ENCODE measurements at places on chromosomes 7 and 10. TPM values are rescaled to one million over a fixed set of nuclear protein-coding genes. Genes with fewer than 3 reads are reported as not detected.

GRCh38 chr7:13416544-13416943, 572.9 kb downstream of the ETV1 start:
- DNase-seq, result no peak

DNA sequence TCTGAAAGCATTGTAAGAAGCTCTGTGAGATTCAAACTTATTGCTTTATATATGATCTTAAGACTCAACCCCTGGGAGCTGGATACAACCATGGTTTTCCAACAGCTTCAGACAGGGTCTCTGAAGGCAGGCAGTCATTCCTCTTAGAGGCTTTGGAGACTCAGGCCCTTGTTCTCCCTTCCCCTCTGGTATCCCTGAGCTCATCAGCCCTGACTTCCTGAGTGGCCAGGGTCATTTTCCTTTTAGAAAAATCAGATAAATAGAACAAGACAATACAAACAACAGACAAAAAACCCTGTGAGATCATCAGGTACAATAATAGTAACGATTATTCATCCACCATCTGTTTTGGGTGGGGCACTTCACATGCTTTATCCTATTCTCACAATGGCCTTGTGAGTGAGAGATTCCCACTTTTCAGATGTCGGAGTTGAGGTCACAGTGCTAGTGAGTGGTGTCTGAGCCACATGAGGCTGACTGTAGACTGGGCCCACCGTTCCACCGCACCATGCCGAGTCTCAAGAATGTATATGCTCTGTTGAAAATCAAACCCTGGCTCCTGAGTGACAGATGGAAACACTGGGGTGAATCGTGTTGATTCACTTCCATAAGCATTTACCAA, 144.2 kb downstream of the CXCL12 start:
- no peak for DNase-seq

COL26A1 gene
- 25.9 TPM for total RNA-seq

- no peak for DNase-seq
These were observed 347.0 kb downstream of the KCNMA1 start for GRCh38 chr10:77290528-77291155.

DNA sequence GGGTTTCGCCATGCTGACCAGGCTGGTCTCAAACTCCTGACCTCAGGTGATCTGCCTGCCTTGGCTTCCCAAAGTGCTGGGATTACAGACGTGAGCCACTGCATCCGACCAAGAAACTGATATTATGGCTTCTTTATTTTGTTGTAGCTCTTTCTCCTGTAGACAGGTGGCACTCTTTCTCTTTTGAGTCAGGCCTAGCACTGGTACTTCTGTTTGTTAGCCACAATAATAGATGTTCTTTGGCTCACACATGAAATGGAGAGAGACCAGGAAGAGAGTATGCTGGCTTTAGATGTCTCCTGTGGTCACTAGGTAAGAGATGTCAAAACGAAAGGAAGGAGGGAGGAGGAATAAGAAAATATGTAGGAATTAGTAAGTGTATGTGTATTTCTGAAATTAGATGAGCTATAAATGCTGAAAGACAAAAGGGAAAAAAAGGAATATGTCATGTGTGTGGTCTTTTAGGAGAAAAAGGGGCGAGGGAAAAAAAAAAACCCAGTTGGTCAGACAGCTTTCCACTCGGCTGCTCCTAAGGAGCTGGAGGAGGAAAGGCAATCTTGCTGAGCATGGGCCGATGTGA, 78.7 kb downstream of the CLEC2L start:
- no peak for DNase-seq

- DNase-seq, result no peak
These were observed 1.4 kb downstream of the GARS1 start for GRCh38 chr7:30596014-30596641.

Measured in dorsolateral prefrontal cortex (tissue), 122 donors.